ENCODE measurements at places on chromosomes 7 and 10. TPM values are rescaled to one million over a fixed set of nuclear protein-coding genes. Genes with fewer than 3 reads are reported as not detected.

The CYP3A4 gene
- 0.34 TPM for polyA plus RNA-seq

The ADGRA1 gene
- 0.95 TPM for polyA plus RNA-seq

The VWA2 gene
- polyA plus RNA-seq = 2.6 TPM

The NEURL1 gene
- 19.8 TPM for polyA plus RNA-seq

The FKBP9 gene
- 43.5 TPM for polyA plus RNA-seq

The AS3MT gene
- 15.0 TPM for polyA plus RNA-seq

All from testis (tissue), 5 donors.